Fibroblast of gingiva (primary cell): ENCODE measurements at places on chromosomes 6 and 20.

- DNase-seq = no peak
Measured at GRCh38 chr6:33607126-33607783, 13.9 kb upstream of the ITPR3 start.

DNA sequence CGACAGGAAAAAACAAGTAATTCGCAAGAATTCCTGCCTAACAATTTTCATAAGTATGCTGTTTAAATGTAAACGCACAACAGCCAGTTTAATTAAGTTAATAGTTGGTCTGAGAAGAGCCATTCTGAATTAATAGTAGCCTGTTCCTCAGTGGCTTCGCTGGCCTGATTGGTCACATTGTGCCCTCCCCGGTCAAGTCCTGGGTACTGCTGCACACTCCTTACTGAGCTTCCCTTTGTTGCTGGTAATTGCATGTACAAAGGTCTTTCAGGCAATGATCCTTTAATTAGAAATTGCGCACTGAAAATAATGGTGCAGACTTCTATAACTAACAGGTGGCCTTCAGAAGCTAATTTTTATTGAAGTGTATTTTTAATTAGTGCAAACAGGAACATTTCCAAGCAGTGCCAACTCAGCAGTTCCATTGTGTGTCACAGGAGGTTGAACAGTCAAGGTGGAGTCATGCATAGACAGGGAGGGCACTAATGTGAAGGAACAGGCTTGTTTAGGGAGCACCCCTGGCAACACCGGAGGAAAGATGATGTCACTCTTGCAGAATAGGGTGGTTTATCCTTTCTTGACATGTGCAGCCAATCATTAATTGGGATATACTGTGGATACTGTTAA lies 92.6 kb upstream of the SLC22A23 start:
- no peak for DNase-seq

DNA sequence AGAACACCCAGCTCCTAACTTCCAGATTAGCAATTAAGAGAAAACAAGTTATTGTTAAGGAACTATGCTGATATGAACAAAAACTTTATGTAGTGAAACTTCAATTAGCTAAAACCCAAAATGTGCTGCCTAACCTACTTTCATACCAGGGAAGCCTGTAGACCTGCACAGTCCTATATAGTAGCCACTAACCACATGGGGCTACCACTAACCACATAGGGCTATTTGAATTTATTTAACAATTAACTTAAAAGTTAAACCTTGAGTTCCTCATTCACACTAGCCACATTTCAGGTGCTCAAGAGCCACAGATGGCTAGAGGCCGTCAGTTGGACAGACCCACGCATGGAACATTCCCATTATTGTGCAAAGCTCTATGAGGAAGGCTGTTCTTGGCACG lies 72.4 kb upstream of the LAMP5 start:
- DNase-seq = no peak

DNA sequence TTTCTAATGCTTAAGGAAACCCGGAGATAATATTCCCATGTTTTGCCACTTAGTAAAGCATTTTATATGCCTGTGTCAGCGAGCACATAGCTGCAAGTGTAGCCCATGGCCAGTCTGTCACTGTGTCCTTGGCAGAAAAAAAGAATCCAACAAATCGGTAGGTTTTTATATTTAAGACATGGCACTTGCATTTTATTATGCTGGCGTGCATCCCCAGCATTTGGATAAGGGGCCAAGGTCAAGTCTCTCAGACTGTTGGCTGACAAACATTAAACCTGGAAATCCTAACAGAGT lies 1.2 kb upstream of the ZNF184 start:
- no peak for DNase-seq

DNA sequence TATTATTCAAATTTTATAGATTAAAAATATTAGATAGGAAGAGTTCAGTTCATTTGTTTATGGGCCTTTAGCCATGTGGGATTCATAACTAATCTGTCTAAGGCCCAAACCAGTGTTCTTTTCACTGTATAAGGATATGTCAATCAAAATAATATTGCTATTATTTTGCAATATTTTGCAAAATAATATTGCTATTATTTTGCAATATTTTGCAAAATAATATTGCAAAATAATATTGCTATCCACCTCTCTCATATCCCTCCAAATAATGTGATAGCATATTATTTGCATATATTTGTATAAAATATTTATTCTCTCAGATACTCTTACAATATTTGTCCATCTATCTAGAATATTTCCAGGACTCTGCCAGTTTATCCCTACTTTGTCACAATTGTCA lies 595.3 kb upstream of the PTCHD4 start:
- no peak for DNase-seq

DNA sequence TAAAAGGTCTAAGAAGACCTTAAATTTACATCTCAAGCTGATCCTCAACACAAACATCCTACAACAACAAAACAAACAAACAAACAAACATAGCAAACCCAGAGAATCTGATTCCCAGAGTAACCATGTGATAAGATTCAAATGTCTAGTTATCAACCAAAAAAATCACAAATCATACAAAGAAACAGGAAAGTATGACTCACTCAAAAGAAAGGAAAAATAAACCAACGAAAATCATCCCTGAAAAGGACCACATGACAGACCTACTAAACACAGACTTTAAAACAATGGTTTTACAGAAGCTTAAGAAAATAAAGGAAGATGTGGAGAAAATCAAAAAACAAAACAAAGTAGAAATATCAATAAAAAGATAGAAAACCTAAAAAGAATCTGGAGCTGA lies 18.1 kb downstream of the VNN1 start:
- no peak for DNase-seq

GRCh38 chr20:2606507-2607006 lies 45.9 kb upstream of the NOP56 start:
- no peak for DNase-seq

- DNase-seq = no peak
Measured at GRCh38 chr6:49911252-49911651, 44.9 kb upstream of the CRISP1 start.

- no peak for DNase-seq
Measured at GRCh38 chr6:43040542-43041257, 13.0 kb downstream of the CUL7 start.

DNA sequence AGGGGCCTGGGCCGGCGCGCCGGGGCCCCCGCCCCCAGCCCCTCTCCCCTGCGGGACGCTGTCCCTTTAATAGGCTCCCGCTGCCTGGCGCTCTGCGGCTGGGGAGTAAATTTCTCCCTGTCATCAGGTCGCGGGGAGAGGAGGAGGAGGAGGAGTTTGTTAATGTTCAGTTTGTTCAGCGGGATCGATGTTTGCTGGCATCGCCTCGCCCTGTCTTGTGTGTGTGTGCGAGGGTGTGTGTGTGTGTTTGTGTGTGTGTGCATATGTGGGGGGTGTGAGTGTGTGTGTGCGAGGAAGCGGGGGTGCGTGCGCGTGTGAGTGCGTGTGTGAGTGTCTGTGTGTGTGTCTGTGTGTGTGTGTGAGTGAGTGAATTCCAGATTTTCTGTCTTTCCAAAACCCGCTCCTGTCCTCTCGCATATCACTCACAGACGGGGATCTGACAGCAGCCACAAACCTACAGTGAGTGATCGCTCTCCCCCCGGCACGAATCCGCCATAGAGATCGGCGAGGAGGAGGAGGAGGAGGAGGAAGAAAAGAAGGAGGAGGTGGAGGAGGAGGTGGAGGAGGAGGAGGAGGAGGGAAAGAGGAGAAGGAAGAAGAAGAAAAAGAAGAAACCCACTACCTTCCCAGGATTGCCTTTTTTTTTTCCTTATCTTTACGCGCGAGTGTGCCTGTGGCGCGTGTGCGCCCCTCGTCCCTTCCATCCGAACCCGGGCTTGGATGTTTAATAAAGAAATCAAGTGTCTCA lies at the start of gene TSHZ2:
Gene TSHZ2, plus strand, starts transcription at position 169 of the 748 bp plus-strand sequence. CDS start 936 bp downstream, outside the sequence.
- peak; percentile 18 for DNase-seq

DNA sequence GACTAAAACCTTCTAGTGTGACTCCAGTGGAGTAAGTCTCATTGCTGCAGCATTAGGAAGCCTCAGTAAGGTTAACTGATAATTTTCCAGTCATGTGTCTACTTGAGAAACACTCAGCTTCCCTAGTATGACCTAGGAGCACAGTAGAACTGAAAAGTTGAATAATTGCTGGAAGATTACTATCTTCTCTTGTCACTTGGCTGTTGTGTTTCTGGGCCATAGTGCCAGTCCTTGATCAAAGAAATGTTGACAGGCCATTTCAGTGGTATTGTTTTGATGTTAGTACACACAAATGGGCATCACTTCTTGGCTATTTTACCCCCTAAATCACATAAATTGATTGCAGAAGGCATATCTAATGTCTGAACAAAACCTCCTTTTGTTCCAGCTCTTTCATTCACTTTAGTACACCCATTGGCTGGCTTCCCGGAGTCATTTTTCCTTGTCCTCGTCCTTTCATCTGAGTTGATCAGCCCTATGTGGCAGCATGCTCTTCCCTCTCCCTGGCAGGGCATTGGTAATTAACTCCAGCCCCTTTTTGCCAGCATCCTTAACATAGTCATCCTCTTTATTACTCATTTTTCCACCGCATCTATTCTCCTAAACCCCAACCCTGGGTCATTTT lies 6.0 kb downstream of the ENPP3 start:
- DNase-seq = no peak

- no peak for DNase-seq
Measured at GRCh38 chr6:127581576-127581975, 4.6 kb downstream of the C6orf58 start.

DNA sequence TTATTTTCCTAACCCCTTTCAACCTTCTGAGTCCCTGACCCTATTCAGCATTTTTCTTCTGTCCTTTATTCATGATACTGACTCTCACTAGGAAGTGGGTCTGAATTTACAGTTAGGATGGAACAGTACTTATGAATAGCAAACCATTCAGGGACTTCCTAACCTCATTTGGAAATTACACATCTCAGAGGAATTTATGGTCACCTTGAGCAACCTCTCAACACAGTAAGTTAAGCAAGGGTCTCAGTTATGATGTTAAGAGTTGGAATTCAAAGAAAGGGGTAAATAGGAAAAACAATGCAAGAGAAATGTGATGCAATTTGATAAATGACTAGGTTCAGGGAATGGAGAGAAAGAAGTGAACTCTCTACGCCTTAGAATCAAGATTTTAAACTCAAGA lies 97.3 kb downstream of the GPR6 start:
- DNase-seq = no peak

GRCh38 chr6:14166839-14167238 lies 49.3 kb downstream of the CD83 start:
- no peak for DNase-seq

GRCh38 chr6:124073820-124074587 lies 270.3 kb downstream of the NKAIN2 start:
- DNase-seq = no peak

- DNase-seq = no peak
Measured at GRCh38 chr6:1057490-1058135, 254.3 kb upstream of the FOXQ1 start.

DNA sequence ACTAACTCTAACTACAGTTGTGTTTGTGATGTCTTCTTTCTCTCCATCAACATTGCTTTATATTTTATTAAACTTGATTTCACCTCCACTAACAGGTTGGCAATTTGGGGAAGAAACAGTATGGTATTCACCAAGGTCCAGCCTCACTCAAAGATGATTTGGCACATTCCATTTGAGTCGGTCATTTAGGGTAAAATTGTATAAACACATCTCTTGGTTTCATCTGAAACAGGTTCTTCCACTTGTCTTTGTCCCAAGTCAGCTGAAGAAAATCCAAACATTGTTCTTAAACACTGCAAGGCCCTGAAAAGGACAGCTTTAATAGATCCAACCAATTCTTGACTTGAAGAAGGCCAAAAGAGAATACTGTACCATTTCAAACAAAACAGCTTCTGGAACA lies 104.9 kb upstream of the NT5E start:
- DNase-seq = no peak

- DNase-seq = no peak
Measured at GRCh38 chr6:24125980-24126379, at the start of gene NRSN1. Gene NRSN1, plus strand, starts transcription at chr6:24126215. Its CDS starts 8,113 bp downstream, at chr6:24134328.

- no peak for DNase-seq
Measured at GRCh38 chr6:28282926-28283325, 1.6 kb downstream of the PGBD1 start.

GRCh38 chr6:160388922-160389321 lies 40.7 kb downstream of the SLC22A3 start:
- peak; percentile 40 for DNase-seq
